ENCODE measurements at places on chromosomes 13 and 19. TPM values are rescaled to one million over a fixed set of nuclear protein-coding genes. Genes with fewer than 3 reads are reported as not detected.

Gene C5AR2
- polyA plus RNA-seq = 0.38 TPM

Gene MAP2K2
- polyA plus RNA-seq = 230 TPM

Gene ZSWIM9
- polyA plus RNA-seq = 21.8 TPM

Gene KLK13
- not detected for polyA plus RNA-seq

Gene ZNF442
- polyA plus RNA-seq = 2.1 TPM

Gene SNRPA
- 26.7 TPM for polyA plus RNA-seq
